ENCODE measurements at places on chromosomes 4 and X. TPM values are rescaled to one million over a fixed set of nuclear protein-coding genes. Genes with fewer than 3 reads are reported as not detected.

GRCh38 chrX:33156152-33156726 lies 55.1 kb downstream of the DMD start:
- no peak overlapping the region for H3K27ac ChIP-seq
- H3K27me3 ChIP-seq: no peaks in the 10 kb centered on the region
- no peak overlapping the region for H3K4me3 ChIP-seq
- no peak for DNase-seq
- H3K4me1 ChIP-seq: no peaks in the 10 kb centered on the region
- H3K36me3 ChIP-seq: no peaks in the 10 kb centered on the region

DNA sequence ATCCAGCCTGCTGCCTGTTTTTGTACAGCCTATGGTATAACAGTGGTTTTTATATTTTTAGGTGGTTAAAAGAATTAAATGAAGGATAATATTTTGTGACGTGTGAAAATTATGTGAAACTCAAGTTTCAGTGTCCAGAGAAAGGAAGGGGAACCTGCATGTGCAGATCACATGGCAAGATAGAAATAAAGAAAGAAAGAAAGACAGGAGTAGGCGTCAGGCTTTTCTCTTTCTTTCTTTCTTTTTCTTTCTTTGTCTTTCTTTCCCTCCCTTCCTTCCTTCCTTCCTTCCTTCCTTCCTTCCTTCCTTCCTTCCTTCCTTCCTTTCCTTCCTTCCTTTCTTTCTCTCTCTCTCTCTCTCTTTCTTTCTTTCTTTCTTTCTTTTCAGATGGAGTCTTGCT lies 42.0 kb upstream of the HUWE1 start:
- H3K4me1 ChIP-seq: no peaks in the 10 kb centered on the region
- no peak overlapping the region for H3K27ac ChIP-seq
- H3K27me3 ChIP-seq: no peaks in the 10 kb centered on the region
- H3K4me3 ChIP-seq: no peak overlapping the region

GRCh38 chr4:10173754-10174749 lies 57.5 kb upstream of the WDR1 start:
- H3K27me3 ChIP-seq: no peaks in the 10 kb centered on the region
- no peaks in the 10 kb centered on the region for H3K36me3 ChIP-seq
- DNase-seq: peak; percentile 89
- peak overlapping the region; percentile 87 for H3K27ac ChIP-seq
- H3K4me1 ChIP-seq: peaks cover 35% of the 10 kb centered on the region

DNA sequence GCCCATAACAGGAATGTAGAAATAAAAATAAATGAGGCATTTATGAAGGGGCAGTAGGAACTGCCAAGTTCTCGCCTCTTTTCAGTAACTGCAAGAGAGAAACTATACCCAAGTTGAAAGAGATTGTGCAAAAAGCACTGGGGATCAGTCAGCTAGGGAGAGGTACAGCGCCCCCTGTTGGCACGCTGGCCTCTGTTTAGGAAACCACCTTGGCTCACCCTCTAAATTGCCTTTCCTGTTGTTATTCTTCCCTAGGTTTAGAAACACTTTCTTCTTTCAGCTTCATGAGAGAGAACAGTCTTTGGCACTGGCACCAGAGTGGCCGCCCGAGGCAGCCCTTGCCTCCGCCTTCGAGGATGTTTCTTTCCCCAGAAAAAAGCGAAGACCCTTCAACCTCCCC lies 348.5 kb downstream of the MID1IP1 start:
- DNase-seq: peak; percentile 77
- no peaks in the 10 kb centered on the region for H3K27me3 ChIP-seq
- H3K4me3 ChIP-seq: no peak overlapping the region
- H3K36me3 ChIP-seq: no peaks in the 10 kb centered on the region
- H3K27ac ChIP-seq: no peak overlapping the region

- no peak for DNase-seq
- no peaks in the 10 kb centered on the region for H3K27me3 ChIP-seq
- H3K27ac ChIP-seq: no peak overlapping the region
- no peak overlapping the region for H3K4me3 ChIP-seq
- H3K36me3 ChIP-seq: no peaks in the 10 kb centered on the region
- H3K4me1 ChIP-seq: no peaks in the 10 kb centered on the region
Observed at GRCh38 chr4:169410839-169411770, 140.3 kb upstream of the SH3RF1 start.

The WNK3 gene
- 1.9 TPM for total RNA-seq

The FATE1 gene
- total RNA-seq: not detected

- H3K27ac ChIP-seq: no peak overlapping the region
- H3K27me3 ChIP-seq: no peaks in the 10 kb centered on the region
- H3K36me3 ChIP-seq: no peaks in the 10 kb centered on the region
- no peak for DNase-seq
- H3K4me3 ChIP-seq: no peak overlapping the region
Observed at GRCh38 chr4:25970691-25971432, 56.8 kb downstream of the SMIM20 start.

DNA sequence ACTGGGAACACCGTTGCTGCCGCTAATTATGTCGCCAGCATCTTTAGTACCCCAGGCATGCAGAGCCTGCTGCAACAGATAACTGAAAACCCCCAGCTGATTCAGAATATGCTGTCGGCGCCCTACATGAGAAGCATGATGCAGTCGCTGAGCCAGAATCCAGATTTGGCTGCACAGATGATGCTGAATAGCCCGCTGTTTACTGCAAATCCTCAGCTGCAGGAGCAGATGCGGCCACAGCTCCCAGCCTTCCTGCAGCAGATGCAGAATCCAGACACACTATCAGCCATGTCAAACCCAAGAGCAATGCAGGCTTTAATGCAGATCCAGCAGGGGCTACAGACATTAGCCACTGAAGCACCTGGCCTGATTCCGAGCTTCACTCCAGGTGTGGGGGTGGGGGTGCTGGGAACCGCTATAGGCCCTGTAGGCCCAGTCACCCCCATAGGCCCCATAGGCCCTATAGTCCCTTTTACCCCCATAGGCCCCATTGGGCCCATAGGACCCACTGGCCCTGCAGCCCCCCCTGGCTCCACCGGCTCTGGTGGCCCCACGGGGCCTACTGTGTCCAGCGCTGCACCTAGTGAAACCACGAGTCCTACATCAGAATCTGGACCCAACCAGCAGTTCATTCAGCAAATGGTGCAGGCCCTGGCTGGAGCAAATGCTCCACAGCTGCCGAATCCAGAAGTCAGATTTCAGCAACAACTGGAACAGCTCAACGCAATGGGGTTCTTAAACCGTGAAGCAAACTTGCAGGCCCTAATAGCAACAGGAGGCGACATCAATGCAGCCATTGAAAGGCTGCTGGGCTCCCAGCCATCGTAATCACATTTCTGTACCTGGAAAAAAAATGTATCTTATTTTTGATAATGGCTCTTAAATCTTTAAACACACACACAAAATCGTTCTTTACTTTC lies 1.8 kb downstream of the UBQLN2 start:
- peaks cover 27% of the 10 kb centered on the region for H3K4me1 ChIP-seq
- DNase-seq: no peak
- H3K4me3 ChIP-seq: peak overlapping the region; percentile 61
- H3K36me3 ChIP-seq: no peaks in the 10 kb centered on the region
- peak overlapping the region; percentile 94 for H3K27ac ChIP-seq

GRCh38 chr4:181685461-181685860 lies 557.7 kb upstream of the TENM3 start:
- no peaks in the 10 kb centered on the region for H3K36me3 ChIP-seq
- H3K27me3 ChIP-seq: no peaks in the 10 kb centered on the region
- no peak for DNase-seq
- no peak overlapping the region for H3K27ac ChIP-seq

Data from sigmoid colon (tissue), 7 donors.